ENCODE measurements at places on chromosomes 6 and 20.

DNA sequence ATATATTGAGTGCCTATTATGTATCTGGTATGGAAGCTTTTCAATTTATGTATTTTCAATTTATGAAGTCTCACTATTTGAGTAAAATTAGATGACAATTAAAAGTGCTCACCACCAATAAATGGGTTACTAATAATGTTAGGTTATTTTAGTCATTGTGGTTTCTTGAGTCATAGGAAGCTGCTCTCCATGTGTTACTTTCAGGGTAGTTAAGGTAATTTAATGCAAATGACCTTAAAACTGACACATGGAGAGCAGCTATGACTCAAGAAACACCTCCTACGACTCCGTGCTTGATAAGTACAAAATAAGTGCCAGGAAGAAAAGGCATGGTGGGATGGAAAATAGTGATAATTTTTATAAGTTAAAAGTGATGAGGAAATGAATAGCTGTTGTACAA is 16.5 kb upstream of the TINAG start:
- no peak for DNase-seq

- no peak for DNase-seq
Observed at GRCh38 chr6:157962601-157963302, 18.9 kb upstream of the SYNJ2 start.

DNA sequence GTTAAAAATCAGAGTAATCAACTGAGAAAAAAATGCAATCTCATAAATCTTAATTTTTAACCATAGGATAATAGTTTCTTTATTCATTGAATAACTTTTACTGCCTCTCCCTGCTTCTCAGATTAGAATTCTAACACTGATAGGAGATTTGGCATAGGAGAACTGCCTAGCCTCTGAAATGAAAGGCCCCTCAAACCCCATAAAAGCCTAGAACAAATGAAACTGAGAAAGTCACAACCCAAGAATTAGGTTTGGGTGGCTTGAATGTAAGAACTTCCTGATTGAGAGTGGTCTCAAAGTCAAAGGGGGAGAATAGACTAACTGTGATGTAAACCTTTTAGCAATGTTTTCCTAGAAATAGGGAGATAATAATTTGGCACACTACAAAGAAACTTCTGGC is 52.2 kb downstream of the SAMD5 start:
- DNase-seq: no peak

- DNase-seq: no peak
Observed at GRCh38 chr6:2674857-2675256, 75.9 kb downstream of the MYLK4 start.

DNA sequence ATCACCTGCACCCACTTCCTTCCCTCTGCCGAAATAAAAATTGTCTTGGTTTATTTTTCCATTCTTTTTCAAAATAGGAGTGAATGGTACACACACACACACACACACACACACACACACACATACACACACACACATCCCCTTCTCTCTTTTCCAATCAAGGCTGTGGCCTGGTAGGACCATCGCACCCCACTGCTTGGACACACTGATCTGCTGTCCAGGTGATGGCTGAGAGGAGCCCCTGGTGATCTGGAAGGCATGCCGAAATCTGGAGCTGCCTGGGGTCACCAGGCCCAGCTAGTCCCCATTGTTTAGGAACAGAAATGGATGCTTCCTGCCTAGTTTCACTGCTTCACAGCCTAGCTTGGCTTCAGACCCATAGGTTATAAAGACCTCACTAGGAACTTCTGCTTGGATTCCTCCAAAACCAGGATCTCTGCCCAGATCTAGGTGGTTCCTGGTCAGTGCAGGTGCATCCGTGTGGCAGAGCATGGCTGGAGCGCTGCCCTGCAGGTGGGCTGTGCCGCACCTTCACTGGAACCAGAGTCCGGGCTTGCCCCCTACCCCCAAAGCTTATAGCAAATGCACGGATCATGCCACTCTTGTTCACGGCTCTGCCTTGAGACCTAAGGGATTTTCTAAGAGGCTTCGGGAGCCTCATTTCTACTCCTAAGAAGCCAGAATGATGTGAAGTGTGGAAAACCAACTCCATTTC is 42.9 kb upstream of the DACT2 start:
- no peak for DNase-seq

- no peak for DNase-seq
Observed at GRCh38 chr6:145547594-145548335, 187.6 kb downstream of the EPM2A start.

DNA sequence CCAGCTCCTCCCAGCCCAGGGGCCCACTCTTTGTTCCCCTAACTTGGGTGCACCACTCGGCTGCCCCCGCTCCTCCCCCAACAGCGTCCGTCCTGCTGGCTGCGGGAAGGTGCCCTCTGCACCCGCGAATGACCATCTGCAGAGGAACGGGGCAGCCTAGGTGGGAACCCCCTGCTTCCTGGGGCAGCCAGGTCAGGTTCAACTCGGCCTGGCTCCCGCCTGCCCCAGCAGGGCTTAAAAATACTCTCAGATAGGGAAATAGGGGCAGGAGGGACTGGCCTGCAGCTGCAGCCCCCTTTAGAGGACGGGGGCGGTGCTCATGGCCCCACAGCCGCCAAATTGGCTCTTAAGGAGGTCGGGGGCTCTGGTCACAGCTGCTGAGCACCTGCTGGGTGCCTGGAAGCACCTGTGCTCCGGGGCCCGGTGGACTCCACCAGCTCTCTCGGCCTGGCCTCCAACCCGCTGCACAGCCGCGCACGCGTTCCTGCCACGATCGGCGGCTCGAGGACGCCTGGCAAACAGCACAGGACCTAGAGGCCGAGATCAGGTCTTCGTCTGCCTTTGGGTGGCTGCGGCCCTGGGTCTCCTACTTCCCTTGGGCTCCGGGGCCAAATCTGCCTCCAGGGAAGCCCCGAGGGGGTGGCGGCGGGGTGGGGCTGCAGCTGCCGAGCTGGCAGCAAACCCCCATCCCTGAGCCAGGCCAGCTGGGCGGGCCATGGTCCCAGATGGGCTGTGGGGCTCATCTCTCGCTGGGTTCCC is 700 bp upstream of the LAMA5 start:
- DNase-seq: no peak

DNA sequence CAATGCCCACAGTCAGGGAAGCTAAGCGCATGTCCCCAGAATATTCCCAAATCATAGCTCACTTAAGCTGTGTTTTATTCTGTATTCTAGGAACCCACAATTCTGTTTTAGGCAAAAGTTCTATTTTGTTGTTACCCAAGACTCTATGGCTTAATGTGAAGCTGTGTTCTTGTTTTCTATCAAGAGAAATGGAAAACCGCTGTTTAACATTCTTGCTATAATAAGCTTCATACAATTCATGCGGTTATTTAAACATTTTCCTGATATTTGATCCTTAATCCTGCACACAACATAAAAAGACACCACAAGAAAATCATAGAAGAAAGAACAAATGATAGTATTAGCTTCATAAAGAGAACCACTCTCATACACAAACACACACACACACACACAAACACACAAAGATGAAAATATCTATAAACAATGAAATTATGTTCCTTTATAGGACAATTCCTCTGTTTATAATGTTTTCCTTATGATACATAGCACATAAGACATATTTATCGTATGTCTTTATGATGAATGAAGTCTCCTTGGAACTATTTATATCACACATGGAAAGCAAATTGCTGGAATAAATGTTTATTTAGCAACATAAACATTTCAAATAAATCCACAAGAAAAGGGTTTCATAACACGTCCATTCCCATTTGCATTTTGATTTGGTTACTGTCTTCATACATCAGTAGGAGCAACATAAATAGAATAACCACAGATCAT is 16.4 kb upstream of the COL21A1 start:
- DNase-seq: no peak

DNA sequence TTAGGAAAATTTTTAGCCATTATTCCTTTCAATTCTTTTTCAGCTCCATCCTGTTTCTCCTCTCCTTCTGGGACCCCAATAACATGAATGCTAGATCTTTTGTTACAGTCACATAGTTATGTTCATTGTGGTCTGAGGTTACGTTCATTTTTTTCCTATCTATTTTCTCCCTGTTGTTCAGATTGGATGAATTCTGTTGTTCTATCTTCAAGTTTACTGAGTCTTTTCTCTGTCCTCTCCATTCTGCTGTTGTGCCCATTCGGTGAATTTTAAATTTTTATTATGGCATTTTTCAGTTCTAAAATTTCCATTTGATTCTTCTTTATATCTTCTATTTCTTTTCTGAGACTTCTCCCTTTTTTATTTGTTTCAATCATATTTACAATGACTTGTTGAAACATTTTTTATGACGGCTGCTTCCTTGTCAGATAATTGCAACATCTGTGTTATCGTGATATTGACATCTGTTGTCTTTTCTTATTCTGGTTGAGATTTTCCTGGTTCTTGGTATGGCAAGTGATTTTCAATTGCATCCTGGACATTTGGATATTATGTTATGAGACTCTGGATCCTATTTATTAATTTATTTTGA is 12.6 kb upstream of the DDR1 start:
- no peak for DNase-seq

DNA sequence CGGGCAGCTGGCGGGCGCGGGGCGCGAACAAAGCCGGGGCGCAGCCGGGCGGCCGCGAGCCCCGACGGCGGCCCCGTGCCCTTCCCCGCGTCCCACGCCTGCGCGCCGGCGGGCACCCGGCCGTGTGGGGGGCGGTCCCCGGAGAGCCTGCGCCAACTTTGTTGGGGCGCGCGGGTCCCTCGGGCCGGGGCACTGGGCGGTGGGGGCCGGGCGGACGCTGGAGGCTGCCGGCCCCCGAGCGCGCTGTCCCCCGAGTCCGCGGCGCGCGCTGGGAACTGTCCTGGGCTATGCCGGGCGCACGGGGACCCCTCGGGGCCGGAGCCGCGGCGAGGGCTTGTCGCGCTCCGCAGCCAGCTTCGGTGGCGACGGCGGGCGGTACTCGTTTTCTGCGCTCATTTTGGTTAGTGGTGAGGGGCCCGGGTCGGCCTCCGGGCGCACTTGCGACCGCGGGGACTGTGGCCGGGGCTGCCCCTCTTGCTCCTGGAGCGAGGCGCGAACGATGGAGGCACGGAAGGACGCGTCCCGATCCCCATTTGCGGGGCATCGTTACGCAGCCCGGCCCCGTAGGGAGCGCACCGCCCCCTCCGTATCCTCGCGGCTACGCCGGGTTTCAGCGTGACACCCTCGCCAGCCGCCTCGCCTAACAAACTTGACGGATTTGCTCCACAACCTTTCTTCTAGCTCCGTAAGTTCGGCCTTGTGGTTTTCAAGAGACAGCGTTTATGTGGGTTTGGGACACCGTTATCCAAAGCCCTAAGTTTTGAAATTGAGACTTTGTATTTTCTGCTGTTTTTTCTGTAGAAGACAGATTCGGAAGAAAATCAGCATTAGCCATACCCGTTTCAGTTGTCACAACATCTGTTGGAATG is 622 bp downstream of the SS18L1 start:
- DNase-seq: peak; percentile 64

- peak; percentile 79 for DNase-seq
Observed at GRCh38 chr6:91669154-91669870, 1082.4 kb upstream of the MAP3K7 start.

- no peak for DNase-seq
Observed at GRCh38 chr6:149421132-149421531, 21.1 kb downstream of the SUMO4 start.

- peak; percentile 87 for DNase-seq
Observed at GRCh38 chr20:52191132-52191915, at the start of gene ZFP64. ZFP64 (minus strand) TSS chr20:52191779; CDS start chr20:52191636, 143 bp downstream.
